ENCODE measurements at places on chromosomes 3 and 15. TPM values are rescaled to one million over a fixed set of nuclear protein-coding genes. Genes with fewer than 3 reads are reported as not detected.

GRCh38 chr3:114128231-114128630 is 50.6 kb downstream of the DRD3 start:
- no peak for DNase-seq

GRCh38 chr3:20990896-20991295 is 760.1 kb downstream of the ZNF385D start:
- DNase-seq: no peak

- no peak for DNase-seq
These were observed 87.1 kb downstream of the SCN11A start for GRCh38 chr3:38964646-38965045.

DNA sequence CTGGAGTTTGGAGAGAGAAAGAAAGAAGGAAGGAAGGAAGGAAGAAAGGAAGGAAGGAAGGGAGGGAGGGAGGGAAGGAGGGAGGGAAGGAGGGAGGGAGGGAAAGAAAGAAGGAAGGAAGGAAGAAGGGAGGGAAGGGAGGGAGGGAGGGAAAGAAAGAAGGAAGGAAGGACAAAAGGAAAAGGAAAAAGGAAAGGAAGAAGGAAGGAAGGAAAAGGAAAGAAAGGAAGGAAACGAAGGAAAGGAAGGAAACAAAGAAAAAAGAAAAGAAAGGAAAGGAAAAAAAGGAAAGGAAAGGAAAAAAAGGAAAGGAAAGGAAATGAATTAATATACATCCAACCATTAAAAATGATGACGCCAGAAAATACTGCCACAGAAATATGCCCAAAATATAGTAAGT is 18.7 kb upstream of the OR4F6 start:
- DNase-seq: no peak

- no peak for DNase-seq
These were observed 96.0 kb downstream of the TP63 start for GRCh38 chr3:189727158-189727557.

DNA sequence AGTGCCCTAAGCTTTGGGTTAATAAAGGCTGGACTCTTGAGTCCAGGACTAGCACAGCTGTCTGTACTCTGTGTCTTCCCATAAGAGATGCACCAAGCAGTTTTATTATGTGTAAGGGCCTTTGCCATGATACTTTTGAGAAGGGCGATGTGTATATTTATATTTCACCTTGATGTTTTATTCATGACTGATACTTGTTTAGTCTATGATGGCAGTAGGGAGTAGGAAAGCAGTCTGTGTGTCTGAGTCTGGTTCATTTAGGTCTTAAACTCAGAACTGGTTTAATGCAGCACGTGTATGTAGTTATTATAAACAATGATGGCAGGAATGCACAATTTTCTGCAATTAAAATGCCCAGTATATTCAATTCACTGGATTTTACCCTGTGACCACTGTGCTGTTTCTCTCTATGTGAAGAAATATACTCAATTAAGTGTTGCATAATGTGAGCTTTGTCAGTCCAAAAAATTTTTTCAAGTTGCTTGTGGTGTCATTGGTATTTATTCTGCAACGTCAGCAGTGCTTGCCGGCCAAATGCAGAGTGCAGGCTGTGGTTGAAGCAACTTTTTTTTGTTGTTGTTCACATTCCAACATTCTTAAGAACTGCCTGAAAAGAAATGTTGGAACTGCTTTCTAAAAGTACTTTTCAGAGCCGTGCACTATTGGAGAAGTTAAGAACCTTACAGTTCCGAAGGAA is 423.7 kb upstream of the SEMA6D start:
- DNase-seq: no peak

GRCh38 chr3:149703466-149703865 is 45.6 kb upstream of the WWTR1 start:
- DNase-seq: no peak

DNA sequence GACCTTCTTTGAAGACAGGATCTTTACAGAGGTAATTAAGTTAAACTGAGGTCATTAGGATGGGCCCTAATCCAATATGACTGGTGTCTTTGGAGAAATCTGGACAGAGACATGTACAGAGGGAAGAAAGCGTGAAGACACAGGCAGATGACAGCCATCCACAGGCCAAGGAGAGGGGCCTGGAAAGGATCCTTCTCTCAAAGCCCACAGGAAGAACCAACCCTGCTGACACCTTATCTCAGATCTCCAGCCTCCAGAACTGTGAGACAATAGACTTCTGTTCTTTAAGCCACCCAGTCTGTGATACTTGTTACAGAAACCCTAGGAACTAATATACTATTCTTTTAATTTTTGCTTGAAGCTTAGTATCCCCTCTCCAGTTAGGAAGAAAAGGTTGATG is 74.2 kb downstream of the WDR76 start:
- DNase-seq: no peak

DNA sequence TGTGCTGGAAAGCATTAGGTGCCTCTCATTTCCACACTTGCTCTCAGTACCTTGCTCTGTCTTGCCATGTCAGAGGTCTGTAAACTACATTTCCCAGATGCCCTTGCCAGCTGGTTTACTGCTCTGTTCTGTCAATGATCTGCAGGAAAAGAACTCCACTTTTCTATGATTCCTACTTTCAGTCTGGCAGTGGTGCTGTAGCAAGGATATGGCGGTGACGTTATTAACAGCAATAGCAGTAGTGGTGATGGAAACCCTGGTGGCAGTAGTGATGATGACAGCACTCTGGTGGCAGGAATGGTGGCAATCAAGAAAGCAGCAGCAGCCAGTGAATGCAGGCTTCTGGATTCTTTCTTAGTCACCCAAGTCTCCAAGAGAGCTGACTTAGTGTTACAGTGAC is 665.2 kb downstream of the DIPK2A start:
- DNase-seq: no peak

The CHRM5 gene
- not detected for total RNA-seq

The FAM107A gene
- total RNA-seq: 102 TPM

The TTLL13 gene
- 0.36 TPM for total RNA-seq

The GPR27 gene
- 16.3 TPM for total RNA-seq

The CHDH gene
- total RNA-seq: 0.60 TPM

The MAN2C1 gene
- total RNA-seq: 325 TPM

The SPATA12 gene
- total RNA-seq: not detected

The CISH gene
- 15.0 TPM for total RNA-seq
